ENCODE measurements at places on chromosomes 16 and 17.
A peak's percentile ranks its signal among the peaks of the same experiment; 100 is the strongest.

- DNase-seq = no peak
Measured at GRCh38 chr16:87288753-87289362, 28.3 kb downstream of the C16orf95 start.

- DNase-seq = no peak
Measured at GRCh38 chr17:7587420-7588151, 2.3 kb downstream of the SOX15 start.

DNA sequence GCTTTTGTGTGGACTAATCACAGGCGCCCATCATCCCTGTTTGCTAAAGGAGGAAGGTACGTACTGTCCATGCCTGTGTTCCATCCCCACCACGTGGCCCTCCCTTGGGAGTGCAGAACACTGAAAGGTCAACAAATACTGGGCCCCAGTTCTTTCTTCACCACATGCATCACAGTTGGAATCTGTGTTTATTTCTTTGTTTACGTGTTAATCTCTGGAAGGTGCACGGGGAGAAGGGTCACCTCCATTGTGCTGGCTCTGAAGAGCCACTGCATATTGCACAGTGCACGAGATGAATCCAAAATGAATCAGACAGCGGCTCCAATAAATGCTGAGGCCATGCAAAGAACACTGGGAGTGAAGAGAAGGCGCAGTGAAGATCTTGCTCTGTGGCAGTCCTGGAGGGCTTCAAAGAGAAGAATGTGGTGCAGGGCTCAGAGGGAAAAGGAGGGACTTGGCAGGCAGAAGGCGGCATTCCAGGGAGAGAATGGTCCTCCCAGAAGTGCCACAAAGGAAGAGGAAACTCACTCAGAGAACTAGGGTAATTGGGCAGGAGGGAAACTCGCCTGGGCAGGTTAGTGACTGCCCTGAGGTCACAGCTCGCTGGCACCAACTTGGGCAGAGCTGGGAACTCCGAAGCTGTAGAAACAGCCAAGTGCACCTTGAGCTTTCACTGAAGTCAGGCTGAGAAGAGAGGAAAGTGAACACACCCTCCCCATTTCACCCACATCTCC, 3.7 kb downstream of the RPH3AL start:
- no peak for DNase-seq

- no peak for DNase-seq
Measured at GRCh38 chr17:30170415-30170987, 53.9 kb downstream of the NSRP1 start.

DNA sequence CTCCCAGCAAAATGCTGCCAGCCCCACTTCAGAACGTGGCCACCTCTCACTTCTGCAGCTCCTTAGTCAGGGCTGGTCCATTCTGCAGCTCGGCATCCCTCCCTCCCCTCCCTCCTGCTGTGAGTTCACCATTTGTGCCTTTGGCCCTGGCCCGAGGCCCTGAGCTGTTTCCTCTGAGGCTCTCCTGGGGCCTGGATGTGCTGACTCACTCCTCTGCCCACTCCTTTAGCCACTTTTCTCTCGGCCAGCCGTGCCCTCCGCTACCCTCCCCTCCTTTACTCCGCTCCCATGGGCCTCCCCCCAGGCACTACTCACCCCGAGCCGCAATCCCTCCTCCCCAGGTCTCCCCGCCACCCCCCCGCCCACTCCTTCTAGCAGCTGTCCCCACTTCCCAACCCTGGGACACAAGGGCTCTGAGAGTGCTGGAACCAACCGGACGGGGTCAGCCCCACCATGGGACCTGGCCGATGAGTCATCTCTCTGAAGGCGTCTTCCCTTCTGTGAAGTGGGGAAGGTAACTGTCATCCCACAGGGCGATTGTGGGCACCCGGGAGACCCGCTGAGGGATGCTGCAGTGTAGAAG, 11.5 kb downstream of the KCNG4 start:
- no peak for DNase-seq

DNA sequence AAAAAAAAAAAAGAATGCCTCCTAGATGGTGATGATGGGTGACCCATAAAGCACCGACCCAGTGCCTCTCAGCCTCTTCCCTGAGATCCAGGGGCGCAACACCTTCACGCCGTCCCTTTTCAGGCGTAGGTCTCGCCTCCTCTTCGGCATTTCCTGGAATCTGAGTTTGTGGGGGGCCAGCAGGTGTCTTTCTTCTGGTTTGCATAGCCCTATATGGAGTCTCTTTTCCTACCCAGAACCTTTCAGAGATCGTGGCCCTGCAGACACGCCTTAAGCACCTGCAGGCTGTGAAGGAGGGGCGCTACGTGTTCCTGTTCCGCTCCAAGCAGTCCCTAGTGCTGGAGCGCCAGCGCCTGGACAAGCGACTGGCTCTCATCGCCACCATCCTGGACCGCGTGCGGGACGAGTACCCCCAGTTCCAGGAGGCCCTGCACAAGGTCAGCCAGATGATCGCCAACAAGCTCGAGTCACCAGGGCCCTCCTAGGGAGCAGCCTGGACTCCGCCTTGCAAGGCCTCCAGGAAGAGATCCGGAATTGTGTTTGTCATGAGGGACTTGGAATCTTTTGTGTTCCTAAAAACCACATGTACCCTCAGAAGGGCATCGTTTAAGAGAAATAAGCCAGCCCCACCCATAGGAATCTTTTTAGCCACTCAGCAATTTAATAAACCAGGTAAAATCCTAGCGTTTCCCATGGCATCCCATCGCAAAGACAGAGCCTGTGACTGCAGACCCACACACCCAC, 1.9 kb upstream of the GAA start:
- DNase-seq = no peak

- DNase-seq = no peak
Measured at GRCh38 chr16:86092586-86093480, 193.9 kb downstream of the IRF8 start.

DNA sequence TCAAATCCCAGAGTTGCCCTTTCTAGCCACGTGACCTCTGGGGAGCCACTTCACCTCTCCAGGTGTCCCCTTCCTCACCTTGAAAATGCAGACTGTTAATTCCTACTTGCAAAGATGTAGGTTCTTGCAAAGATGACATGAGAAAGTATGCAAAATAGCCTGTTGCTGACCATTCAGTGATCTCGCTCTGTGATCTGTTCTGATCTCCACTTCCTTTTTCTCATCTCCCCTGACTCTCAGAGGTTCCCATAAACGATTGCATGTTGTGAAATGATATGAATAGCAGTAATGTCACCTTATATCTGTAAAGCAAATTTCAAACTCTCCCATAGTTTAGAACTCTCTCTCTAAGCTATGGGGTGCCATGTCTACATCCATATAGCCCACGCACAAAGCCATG, 182.3 kb downstream of the TMEM132E start:
- no peak for DNase-seq

- DNase-seq = no peak
Measured at GRCh38 chr16:3071655-3072054, 6.2 kb downstream of the IL32 start.

GRCh38 chr16:73743665-73744496, 552.7 kb upstream of the PSMD7 start:
- DNase-seq = peak; percentile 3

DNA sequence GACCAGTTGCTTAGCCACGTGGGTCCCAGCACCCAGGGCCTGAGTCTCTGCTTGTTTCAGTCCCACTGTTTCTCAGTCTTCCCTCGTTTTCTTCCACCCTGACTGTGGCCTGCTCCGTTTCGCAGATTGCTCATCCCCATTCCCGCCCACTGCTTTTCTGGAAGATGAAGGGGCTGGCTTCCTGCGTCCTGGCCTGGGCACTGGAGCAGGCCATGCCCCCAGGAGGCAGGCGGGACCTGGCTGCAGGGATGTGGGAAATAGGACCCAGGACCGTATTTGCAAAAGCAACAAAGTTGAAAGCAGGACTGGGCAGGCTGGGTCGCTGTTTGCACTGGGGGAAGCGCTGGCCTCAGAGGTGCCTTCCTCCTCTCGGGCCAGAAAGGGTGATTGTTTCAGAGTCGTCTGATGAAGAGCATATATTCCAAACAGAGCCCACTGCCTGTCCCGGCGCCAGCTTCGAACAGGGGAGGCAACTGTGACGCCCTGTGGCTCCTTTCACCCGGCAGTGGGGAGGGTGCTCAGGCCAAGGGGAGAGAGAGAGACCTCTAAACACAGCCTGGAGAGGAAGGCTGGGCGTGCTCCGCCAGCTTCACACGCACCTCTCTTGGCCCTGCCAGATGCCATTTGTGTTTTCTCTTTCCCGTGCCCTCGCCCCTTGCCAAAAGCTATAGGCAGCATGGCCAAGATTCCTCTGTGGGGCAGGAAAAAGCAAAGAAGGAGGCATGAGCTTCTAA, 108.6 kb downstream of the CMIP start:
- no peak for DNase-seq

GRCh38 chr16:74079232-74079586, 217.4 kb upstream of the PSMD7 start:
- no peak for DNase-seq

- DNase-seq = no peak
Measured at GRCh38 chr16:67329901-67330300, 3.3 kb downstream of the LRRC36 start.

- DNase-seq = no peak
Measured at GRCh38 chr17:50265690-50266315, 8.5 kb upstream of the TMEM92 start.

DNA sequence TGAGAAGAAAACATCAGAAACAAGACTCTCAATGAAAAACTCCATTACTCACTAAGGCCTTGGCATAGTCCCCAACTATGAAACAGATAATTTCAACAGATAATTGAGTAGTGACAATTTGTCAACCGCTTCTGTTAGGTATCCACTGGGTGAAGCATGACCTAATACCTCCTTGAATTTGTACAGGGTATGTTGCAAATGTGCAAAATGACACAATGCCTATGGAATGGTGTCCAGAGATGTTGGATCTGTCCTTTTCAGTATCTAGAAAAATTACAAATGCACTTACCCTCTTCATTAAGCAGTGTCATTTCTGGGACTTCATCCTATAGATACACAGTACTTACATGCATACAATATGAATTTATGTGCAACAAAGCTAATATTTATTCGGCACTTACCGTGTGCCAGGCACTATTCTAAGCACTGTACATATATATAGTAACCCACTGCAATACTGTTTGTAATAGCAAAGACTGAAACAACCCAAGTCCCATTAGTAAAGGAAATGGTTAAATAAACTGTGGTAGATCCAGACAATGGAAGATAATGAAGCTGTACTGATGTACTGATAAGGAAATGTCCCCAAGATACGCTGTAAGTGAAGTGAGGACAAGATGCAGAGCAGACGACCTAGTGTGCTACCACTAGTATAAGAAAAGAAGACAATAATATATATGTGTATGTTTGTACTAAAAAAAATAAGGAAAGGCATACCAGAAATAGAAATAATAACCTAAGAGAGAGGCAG, 21.4 kb upstream of the SLC6A4 start:
- DNase-seq = no peak

- no peak for DNase-seq
Measured at GRCh38 chr17:7825206-7825990, 8.6 kb upstream of the KDM6B start.

GRCh38 chr16:52470585-52470984, 76.4 kb downstream of the TOX3 start:
- DNase-seq = no peak

- DNase-seq = no peak
Measured at GRCh38 chr16:87966685-87967185, 15.5 kb downstream of the BANP start.

- no peak for DNase-seq
Measured at GRCh38 chr17:39611401-39612112, 3.8 kb upstream of the NEUROD2 start.

DNA sequence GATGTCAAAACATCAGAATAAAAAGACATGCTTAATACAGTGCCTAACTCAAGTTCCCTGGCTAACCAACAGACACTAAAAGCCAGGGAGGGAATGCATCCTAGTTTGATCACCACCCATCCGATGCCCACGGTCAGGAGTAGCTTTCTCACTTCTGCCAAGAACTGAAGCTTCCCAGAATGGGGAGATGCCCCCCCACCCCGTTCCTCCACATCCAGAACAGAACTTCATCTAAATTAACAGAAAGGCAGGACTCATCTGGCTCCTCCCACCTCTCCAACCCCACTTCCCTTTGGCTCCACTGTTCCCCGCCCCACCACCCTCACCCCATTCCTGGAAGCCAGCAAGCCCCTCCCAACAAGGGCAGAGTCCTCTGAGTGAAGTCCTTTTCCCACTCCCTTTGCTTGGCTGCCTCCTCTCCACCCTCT, 33.7 kb downstream of the GDE1 start:
- DNase-seq = no peak

GRCh38 chr17:8031261-8031661, 7.6 kb upstream of the ALOX15B start:
- no peak for DNase-seq

- no peak for DNase-seq
Measured at GRCh38 chr16:66378741-66379570, 12.5 kb downstream of the CDH5 start.

DNA sequence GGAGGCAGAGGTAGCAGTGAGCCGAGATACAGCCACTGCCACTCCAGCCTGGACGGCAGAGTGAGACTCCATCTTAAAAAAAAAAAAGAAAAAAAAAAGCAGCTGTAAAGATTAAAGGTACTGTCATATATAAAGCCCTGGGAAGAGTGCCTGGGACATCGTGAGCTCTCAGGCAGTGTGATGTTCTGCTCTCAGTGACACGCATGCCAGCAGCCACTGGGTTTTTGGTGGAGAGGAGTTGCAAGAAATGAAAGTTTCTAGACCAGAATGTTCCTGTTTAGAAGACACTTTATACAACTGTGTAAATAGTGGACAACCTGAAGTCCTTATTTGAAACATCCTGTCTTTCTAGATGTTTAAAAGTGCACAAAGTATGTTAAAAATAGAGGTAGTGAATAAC, 213.2 kb downstream of the IRF8 start:
- no peak for DNase-seq

- DNase-seq = no peak
Measured at GRCh38 chr17:77273397-77274085, 132.8 kb downstream of the SEC14L1 start.

GRCh38 chr17:37118366-37119137, 169.8 kb downstream of the AATF start:
- no peak for DNase-seq

GRCh38 chr17:3260600-3260999, 37.6 kb downstream of the OR3A1 start:
- DNase-seq = no peak

GRCh38 chr17:9432134-9432885, 143.3 kb downstream of the STX8 start:
- DNase-seq = no peak

GRCh38 chr16:12898551-12898950, 2.8 kb upstream of the SHISA9 start:
- DNase-seq = no peak

- DNase-seq = peak; percentile 50
Measured at GRCh38 chr16:58515871-58516767, 802 bp downstream of the SETD6 start.

GRCh38 chr17:51853857-51854256, 304.7 kb downstream of the CA10 start:
- DNase-seq = no peak

DNA sequence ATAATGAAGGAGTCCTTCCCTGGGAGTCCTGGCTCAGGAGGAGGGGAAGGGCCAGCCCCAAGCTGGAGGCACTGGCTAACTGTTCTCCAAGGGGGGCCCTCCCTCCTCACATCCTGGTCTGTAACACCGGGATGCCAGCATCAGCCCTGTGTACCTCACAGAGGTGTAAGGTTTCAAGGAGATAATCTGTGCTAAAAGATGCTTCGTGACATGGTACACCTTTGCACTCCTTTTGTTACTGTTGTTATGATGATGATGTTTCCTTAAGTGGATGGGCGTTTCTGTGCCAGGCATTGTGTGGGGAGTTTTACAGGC, 236.7 kb upstream of the TNRC6C start:
- no peak for DNase-seq
